HT-29 (cell line): ENCODE measurements at places on chromosomes 6 and 20. TPM values are rescaled to one million over a fixed set of nuclear protein-coding genes. Genes with fewer than 3 reads are reported as not detected.
A peak's percentile ranks its signal among the peaks of the same experiment; 100 is the strongest.

Gene B3GAT2
- total RNA-seq = not detected in 2 replicates

DNA sequence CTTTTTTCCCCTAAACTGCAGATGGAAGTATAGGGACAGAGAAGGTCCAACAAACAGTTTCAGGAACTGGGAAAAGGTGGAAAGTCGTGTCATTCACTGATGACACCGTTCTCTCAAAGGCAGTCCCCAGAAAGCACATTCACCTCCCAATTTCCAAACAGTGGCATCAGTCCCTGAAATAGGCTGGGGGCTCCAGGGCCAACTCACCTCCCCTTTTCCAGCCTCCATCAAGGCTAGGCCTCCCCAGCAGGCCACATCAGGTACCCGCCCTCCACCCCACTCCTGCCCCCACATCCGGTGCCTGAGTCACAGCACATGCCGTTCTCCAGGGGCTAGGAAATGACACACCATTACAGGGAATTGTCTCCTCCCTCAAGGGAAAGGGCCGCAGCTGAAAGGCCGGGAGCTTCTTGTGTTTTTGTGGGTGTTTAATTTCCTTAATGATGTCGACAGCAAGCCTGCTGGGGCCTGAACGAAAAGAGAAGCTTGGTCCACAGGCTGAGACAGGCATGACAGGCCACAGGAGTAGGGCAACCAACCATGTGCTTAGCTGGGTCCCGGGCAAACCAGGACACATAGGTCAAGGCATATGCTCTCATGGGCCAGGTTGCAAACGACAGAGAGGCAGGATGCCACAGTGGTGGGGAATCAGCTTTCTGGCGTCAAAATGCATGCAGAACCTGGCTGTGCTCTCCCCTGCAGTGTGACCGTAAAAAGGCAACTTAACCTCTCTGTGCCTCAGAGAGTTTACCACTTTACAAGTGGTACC is 39.2 kb downstream of the ZMYND8 start:
- peak; percentile 90 for DNase-seq

Gene BPIFB1
- total RNA-seq = not detected in 2 replicates

Gene TSHZ2
- total RNA-seq = 0.05 and 0.81 TPM in 2 replicates

- no peak for DNase-seq
These were observed 303.0 kb upstream of the GJE1 start for GRCh38 chr6:141829566-141830360.

GRCh38 chr6:83042467-83043053 is 23.1 kb downstream of the UBE3D start:
- DNase-seq = no peak

- peak; percentile 9 for DNase-seq
These were observed 128.5 kb upstream of the CHD6 start for GRCh38 chr20:41746635-41747034.

- no peak for DNase-seq
These were observed 387.1 kb upstream of the AGPAT4 start for GRCh38 chr6:161660666-161661571.

DNA sequence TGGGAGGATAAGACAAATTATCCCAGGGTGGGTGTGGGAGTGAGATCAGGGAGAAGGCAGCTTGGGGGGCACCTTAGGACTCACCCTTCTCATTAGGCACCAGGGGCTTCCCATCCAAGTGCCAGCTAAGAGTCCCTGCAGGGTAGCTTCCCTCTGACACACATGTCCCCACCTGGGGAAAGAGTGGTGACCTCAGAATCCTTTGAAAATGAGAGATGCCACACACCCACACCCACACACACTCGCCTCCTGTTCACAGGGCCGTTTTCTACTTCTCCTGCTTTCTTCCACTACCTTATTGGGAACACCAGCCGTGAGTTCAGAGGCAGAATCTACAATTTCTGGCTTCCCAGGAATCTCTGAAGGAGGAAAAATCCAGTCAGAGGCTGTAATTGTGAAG is 1.0 kb downstream of the AGER start:
- DNase-seq = no peak

GRCh38 chr20:1301031-1301529 is 27.9 kb downstream of the SDCBP2 start:
- DNase-seq = peak; percentile 27

DNA sequence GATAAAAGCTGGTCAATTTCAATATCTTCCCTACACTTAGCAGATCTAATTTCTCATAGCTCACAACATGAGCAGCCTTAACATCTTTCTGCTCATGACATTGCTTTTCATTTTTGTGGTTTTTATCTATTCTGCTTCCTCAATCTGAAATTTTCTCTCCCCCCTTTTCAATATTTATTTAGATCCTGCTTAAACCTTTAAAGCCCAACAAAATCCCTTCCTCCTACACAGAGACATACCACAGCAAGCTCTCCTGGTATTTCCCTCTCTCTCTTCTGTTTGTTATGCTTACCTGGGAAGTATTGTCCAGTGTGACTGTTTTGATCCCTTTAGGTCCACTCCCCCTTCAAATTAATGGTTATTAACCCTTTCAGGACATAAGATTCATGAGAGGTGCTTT is 582.5 kb downstream of the RFPL4B start:
- no peak for DNase-seq

GRCh38 chr6:109349419-109349987 is 32.8 kb downstream of the CD164 start:
- DNase-seq = peak; percentile 91

Gene MYCT1
- not detected in 2 replicates for total RNA-seq
